ENCODE measurements at places on chromosomes 2 and 18.

- DNase-seq, result no peak
These were observed 276.4 kb downstream of the TGIF1 start for GRCh38 chr18:3726238-3726951.

GRCh38 chr2:163324677-163325076 lies 411.1 kb downstream of the FIGN start:
- DNase-seq, result no peak

GRCh38 chr2:189153619-189154018 lies 25.9 kb downstream of the COL5A2 start:
- DNase-seq, result no peak

- DNase-seq, result no peak
These were observed 39.3 kb downstream of the RTN4 start for GRCh38 chr2:55010915-55011314.

DNA sequence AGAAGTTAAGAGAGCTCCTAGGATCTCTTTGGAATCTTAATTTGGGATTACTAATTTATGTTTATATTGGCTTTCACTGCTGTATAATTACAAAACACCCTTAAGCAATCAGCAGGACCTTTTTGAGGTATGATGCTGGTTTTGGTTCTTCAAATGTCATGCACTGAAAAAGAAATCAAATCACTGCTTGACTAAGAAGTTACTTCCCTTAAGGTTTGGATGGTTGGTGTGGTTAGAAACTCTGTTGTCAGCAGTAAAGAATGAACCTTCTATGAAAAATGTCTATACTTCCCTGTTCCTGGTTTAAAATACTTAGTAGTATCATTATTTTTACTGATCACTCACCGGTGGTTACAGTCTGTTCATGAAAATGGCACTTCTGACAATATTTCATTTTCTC lies 5.5 kb downstream of the COLEC12 start:
- no peak for DNase-seq

GRCh38 chr2:86788165-86788564 lies 2.5 kb downstream of the CD8A start:
- no peak for DNase-seq
